ENCODE measurements at places on chromosomes 11 and 22.
A peak's percentile ranks its signal among the peaks of the same experiment; 100 is the strongest.

DNA sequence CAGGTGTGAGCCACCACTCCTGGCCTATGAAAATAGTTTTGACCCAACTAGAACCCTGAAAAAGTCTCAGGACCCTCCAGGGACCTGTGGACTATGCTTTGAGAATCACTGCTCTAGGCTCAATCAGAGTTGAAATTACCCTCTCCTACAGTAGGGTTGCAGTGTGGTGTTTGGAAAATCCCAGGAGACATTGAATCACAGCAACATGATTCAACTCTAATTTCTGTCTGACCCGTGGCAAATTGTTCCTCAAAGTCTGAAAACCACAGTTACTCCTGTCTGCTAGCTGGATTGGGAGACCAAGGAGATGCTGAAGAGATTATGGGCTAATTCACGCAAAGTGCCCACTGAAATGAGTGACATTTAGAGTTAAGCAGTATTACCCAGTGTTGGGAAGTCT lies 5.4 kb upstream of the MTMR3 start:
- no peak for DNase-seq

- DNase-seq: no peak
Observed at GRCh38 chr11:92811341-92811740, 158.1 kb upstream of the MTNR1B start.

DNA sequence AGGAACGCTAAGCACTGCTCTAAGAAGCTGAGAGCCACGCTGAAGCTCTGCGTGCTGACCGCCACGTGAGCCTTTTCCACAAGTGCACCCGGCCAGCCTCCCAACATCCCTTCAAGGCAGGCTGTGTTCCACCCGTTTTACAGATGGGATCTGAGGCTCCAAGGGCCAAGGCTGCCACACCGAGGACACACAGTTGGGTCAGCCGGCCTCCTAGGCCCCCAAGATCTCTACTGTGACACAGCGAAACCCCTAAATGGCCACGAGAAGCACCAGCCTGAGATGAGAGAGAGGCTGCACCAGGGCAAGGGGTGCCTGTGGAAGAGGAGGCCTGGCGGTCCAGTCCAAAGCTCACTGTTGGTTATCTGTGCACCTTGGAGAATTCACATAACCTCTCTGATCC lies 11.8 kb upstream of the CD5 start:
- no peak for DNase-seq

- no peak for DNase-seq
Observed at GRCh38 chr11:63212742-63213141, 30.7 kb downstream of the SLC22A25 start.

DNA sequence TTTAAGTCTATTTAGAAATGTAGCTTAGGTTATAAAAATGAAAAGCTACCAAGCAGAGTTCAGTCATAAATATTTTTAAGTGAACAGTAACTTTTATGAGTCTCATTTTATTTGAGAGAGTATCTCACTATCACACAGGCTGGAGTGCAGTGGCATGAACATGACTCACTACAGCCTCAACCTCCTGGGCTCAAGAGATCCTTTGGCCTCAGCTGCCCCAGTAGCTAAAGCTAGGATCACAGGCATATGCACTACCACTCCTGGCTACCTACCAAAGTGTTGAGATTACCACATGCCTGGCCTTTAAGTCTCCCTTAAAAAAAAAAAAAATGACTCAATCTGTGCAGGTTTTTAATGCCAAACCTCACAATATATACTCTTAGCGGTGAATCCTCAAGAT lies 34.7 kb upstream of the CLNS1A start:
- DNase-seq: peak; percentile 3

DNA sequence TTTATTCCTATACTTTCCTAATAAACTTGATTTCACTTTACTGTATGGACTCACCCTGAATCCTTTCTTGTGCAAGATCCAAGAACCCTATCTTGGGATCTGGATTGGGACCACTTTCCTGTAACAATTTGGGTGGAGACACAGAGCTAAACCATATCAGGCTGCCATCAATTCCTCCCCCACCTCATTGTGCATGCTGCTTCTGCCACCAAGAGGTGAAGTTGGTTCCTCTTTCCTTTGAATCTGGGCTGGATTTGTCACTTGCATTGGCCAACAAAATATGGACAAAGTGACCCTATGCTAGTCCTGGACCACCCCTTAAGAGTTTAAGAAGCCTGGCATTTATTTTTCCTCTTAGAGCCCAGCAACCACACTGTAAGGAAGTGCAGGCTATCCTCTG lies 39.4 kb upstream of the CEP295 start:
- no peak for DNase-seq

DNA sequence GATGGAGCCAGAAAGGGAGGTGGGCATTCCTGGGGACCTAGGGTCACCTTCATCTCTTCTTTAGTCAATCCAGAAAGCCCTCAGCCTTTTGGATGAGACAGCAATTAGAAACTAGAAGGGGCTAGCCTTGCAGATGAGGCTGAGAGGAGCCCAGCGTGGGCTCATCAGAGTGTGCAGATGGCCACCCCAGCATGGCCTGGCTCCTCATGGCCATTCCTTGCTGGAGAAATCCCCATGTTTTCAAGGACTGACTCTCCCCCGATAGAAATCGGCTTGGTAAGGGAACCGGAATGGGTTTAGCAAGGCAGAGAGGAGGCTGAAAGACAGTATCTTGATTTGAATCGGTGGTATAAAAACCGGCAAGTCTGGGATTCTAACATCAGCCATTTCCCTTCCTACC lies 274.6 kb downstream of the BUD13 start:
- no peak for DNase-seq

DNA sequence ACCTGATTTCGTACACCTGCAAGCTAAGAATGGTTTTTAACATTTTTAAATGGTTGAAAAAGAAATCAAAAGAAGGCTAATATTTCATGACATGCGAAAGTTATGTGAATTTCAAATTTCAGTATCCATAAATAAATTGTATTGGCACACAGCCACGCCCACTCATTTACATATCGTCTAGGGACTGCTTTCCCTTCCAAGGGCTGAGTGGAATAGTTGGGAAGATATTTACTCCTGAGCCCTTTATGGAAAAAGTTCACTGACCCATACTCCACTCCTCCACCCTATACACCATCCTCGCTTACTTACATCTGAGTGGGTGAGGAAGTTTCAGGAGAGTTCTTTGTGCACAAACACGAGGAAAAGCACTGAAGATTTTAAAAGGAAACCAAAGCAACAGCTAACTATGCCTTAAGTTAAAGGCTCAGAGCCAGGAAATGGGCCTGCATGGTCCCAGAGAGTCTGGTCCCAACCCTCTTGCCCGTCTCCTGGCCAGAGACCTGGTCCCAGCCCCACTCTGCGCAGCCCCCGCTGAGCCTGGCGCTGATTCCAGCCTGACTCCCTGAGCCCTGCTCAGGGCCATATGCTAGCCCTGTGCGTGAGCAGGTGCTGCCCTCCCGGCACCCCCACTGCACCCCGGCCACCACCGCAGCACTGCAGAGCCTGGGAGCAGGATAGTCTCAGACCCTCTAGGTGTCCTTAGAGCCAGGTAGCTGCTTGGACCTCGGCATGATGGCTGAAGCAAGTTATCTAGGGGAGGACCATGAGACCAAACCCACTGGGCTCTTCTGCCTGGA lies 69.8 kb downstream of the EFCAB6 start:
- no peak for DNase-seq

DNA sequence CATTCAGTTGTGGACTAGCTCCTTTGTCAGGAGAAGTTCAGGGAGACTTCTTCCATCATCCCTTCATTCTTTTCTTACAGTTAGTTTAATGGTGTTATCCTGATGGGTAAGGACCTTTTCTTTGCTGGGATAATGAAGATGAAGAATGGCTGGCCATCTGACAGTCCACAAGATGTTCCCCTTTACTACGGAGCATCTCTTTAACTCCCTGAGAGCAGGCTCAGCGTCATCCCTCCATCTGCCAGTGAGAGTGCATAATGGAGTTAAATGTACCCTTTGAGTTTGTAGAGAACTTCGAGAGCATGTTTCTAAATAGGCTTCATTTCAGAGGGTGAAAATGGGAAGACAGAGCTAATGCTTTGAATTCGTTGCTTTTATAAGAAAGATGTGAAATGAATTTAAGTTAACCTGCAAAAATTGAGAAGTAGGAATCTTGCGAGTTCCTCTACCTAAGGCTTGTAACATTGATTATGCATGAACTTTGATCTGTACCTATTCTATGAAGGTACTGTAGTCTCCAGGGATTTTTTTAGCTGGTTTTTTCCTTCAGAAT lies 1.7 kb downstream of the EP300 start:
- DNase-seq: no peak

GRCh38 chr11:75275581-75275980 lies 35.0 kb downstream of the TPBGL start:
- DNase-seq: no peak

DNA sequence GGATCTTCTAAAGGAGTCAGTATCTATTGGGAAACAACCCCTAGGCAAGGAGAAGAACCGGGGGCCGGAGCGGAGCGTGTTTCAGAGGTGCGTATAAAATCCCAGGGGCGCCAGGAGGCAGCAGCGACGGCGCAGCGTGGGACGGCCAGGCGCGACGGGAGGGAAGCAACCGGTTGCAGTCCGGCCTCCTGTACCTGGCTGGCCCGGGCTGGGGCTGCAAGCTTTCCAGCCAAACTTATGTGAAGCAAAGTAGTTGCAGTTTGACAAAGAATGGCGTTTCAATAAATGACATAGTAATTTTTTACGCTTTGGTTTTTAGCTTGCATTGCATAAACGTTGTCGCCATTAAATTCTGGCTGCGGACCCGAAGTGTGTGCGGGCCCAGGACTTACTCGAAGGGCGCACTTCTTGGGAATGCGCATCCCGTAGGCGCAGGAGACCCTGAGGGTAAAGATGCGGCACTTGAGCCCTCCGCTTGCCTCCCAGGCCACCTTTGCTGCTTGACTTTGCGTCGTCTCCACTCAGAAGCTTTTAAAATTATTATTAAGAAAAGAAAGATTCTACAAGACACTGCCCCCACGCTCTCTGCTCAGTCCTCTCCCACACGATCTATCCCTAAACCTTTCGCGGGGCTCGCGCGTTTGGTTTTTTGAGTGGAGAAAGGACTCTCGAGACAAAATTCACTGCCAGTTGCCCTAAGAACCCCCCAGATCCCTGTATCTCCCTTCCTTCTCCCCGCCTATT lies 1.6 kb upstream of the WT1 start:
- no peak for DNase-seq

GRCh38 chr11:13702071-13702470 lies 33.6 kb downstream of the FAR1 start:
- DNase-seq: no peak

- no peak for DNase-seq
Observed at GRCh38 chr11:103729617-103730016, 306.8 kb upstream of the DDI1 start.

DNA sequence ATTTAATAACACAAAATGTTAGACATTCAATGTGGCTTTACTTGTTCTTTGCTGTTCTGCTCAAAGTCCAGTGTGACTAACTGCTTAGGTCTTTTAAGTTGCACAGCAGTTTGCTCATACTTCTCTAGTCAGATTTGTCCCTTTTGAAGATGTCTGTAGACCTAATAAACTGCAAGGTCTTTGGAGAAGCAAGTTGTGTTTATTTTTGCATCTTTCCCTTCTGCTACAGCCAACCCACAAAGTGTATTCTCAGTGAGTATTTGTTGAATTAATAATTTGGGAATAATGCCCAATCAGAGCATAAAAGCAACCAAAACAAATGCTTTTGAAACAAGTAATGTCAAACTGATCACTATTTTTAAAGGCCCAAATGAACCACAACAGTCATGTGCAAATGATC lies 312.5 kb downstream of the CADM1 start:
- DNase-seq: no peak

- DNase-seq: no peak
Observed at GRCh38 chr11:126007238-126007637, 55.4 kb downstream of the CDON start.

GRCh38 chr11:101759771-101760450 lies 154.9 kb upstream of the CEP126 start:
- no peak for DNase-seq

DNA sequence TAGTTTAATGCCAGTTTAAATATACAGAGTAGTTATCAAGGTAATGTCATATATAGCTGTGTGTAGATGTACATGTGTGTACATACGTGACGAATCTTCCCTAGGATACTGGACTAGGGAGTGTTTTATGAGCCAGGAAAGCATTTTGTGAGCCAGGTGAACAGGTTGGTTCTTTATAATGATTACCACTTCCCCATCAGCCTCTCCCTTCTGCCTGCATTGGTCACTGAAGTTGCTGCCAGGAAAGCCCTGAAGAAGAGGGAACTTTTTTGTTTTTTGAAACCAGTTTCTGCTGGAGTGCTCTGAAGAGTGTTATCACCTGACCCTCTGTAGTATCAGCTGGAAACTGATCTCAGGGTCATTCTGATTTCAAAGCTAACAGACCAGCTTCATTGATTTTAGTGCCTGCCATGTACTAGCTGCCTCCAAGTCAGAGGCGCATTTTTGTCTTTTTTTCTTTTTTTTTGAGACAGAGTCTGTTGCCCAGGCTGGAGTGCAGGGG lies 14.2 kb upstream of the ST14 start:
- DNase-seq: no peak

GRCh38 chr11:126499131-126499752 lies 143.8 kb downstream of the ST3GAL4 start:
- DNase-seq: no peak

DNA sequence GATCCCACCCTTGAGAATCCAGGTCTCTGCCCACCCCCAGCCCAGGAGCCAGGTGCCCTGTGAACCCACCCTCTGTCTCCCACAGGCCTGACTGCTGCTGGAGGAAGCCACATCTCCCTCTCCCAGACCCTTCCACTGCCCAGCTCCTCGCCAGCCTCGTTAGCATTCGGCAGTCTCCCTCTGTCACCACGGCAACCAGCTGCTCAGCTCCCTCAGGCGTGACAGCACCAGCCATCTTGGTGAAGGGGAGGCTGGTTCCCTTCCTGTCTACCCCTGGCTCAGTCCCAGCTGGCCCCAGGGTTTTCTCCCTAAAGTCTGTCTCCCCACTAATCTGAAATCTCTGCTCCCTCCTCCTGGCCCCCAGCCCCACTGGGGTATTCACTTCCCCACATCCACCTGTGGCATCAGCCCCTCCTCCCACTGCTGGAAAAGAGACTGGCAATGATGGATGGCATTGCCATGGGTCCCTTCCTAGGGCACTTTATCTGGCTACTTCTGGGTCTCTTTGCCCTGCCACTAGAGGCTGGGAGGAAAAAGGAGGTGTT lies 28.1 kb downstream of the NRXN2 start:
- DNase-seq: no peak

- no peak for DNase-seq
Observed at GRCh38 chr11:12189543-12190235, 79.3 kb downstream of the MICAL2 start.

DNA sequence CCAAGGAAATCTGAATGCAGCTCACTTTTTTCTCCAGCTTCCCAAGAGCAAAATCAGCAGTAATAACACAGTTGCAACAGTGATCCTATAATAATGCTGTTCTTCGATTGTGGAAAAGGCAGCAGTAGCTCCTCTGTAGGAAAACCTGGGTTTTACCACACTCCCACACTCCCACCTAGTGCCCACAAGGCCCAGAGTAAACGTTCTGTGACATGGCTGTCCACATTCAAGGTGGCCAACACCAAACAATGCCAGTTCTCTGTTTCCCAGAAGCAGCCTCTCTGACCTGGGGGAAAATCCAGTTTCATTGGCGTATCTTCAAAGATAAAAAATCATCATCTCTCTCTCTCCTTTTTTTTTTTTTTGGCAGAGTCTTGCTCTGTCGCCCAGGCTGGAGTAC lies 40.2 kb downstream of the WT1 start:
- no peak for DNase-seq

- no peak for DNase-seq
Observed at GRCh38 chr22:30392661-30393321, 4.0 kb upstream of the SEC14L2 start.
